Stimulated activated CD8-positive, alpha-beta memory T cell treated with anti-CD3 and anti-CD28 coated beads, Interleukin-7, amount 100 ng/mL, for 24 hours (primary cell): ENCODE measurements at places on chromosomes 7 and 10.

DNA sequence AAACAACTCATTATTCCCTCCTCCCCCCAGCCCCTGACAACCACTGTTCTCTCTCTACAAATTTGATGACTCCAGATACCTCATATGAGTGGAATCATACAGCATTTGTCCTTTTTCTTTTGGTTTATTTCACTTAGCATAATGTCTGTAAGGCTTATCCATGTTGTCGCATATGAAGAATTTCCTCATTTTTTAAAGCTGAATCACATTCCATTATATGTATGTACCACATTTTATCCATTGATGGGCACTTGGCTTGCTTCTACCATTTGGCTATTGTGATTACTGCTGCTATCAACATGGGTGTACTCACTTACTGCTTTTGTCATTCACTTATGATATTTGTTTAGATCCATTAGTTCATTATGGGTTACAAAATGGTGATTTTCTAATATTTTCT lies 112.8 kb downstream of the BUB3 start:
- DNase-seq = no peak

DNA sequence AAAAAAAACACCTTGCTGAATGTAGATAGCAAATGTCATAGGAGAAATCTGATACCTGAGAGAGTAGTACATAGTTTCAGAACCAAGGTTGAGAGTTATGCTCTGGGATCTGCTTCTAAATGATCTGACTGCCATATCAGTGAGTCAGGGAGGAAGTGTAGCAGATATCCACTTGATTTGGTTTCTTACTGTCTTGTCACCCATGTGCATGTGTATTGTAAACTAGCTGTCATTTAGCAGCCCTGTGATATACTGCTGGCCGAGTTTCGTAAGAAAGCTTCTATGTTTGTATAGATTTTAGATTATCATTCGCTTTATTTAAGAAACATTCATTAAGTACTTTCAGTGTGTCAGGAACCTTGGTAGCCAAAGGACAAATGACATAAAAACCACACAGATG lies 42.0 kb downstream of the SP4 start:
- DNase-seq = no peak

GRCh38 chr7:42611961-42612360 lies 299.9 kb downstream of the C7orf25 start:
- DNase-seq = no peak

DNA sequence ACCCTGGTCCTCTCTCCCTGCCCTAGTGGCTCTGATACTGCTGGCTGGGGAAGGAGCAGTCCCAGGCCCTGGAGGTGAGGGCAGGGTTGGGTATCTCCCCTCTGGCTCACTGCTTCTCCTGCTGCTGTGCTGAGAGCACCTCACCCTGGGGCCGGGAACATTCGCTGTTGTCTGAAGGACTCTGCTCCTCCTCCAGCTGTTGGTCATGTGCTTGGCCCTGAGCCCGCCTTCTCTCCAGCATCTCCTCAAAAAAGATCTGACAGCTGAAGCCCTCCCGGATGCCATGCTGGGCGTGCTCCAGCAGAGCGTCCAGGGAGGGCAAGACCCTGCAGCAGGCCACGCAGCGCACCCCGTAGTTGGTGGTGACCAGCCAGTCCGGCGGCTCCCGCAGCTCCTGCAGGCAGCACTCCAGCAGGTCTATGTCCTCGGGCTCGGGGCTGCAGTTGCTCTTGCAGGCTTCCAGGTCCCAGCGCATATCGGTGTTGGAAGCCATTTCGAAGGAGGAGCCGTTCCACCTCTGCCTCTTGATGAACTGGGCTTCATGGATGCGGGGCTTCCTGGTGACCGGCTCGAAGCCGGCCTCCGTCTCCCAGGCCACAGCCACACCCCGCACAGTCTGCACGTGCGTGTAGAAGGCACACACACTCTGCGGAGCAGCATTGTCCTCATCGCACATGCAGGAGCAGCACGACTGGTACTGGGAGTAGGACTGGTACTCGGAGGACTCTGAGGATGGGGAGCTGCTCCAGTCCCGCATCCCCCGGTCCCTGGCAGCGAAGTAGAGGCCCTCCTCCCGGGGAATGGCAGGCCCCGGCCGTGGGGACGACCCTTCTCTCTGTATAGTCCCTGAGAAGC lies 2.1 kb downstream of the FAM170B start:
- DNase-seq = no peak

DNA sequence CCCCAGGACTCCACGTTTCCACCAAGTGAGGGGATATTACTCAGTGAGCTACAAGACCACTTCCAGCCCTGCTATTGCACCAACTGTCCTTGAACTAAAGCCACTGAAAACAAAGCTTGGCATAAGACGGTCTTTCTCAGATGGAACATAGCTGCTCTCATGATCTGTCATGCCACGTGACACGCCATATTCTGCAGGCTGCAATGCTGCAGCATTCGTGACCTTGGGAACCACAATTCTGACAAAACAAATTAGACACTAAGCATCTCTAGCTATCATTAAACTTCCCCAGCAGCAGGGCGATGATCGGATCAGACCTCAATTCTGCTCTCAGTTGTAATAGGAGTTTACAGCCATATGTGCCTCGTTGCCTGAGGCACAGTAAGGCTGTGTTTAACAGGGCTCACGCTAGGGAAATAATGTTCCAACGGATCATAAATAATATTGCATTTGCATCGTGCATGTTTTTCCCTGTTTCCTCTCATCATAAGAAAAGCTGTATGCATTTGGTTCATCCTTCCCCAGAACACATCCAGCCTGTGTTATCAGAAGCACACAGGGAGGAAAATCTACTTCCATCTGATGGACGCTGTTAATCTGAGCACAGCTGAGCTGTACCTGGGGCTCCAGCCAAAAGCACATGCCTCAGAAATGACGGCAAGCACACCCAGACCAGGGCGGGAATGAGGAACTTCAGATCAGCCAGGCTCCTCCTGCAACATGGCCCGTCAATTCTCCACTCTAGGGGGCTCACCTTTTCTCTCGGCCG lies 38.6 kb upstream of the CNPY1 start:
- DNase-seq = no peak

GRCh38 chr7:2758673-2759616 lies 70.9 kb downstream of the AMZ1 start:
- no peak for DNase-seq

DNA sequence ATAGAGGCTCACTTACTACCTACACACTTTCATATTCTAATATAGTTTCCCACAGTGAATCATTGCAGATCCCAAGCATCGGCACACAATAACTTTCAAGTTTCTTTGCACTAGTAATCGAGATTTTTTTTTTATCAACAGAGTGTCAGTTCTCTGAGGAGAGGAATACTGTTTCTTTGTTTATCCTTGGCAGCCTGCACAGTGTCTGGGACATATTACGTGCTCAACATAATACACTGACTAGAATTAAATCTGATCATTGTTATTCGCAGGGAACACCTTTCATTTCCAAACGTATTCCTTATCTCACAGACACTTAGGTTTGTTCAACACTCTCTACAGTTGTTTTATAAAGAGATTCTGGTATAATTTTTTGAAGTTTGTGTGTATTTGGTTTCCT lies 95.3 kb downstream of the CACNA2D1 start:
- no peak for DNase-seq

DNA sequence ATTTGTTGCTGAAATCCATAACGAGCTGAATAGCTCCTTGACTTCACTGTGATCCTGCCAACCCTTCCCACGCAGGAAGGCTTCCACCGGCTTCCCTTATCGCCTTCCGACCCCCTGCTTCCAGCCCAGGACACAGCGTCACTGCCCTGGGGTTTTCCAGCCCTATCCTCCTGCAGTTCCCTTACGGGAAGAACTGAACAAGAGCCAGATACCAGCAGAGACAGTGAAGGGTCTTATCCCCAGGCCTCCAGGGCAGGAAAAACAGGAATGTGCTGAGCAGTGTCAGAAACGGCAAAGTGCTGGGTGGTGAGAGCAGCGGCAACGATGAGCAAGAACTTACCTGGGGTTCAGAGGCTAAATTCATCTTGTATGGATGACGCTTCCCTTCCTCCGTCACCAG lies 22.4 kb downstream of the PDLIM1 start:
- no peak for DNase-seq

DNA sequence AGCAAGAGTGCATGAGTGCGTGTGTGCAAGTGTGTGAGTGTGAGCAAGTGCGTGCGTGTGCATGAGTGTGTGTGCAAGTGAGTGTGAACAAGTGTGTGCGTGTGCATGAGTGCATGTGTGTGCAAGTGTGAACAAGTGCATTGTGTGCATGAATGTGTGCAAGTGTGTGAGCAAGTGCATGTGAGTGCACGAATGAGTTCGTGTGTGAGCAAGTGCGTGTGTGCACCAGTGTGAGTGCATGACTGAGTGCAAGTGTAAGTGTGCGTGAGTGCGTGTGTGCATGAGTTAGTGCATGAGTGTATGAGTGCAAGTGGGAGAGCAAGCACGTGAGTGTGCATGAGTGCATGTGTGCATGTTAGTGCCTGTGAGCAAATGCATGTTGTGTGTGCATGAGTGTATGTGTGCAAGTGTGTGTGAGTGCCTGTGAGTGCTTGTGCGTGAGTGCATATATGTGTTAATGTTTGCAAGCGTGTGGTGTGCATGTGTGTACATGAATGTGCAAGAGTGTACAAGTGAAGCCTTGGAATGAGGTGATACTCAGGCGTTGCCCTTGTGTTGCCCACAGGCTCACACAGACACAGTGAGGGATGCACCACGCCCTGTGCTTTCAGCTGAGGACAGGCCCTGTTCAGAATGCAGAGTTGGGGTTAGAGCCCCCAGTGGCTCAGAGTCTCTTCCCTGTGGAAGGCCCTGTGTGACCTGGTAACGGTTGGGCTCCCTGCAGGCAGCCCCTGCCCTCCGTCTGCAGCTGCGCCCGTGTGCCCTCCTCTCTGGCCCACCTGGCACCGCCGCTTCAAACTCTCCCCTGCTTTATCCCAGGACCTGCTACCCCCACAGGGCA lies 97.1 kb downstream of the NKX6-2 start:
- DNase-seq = no peak

DNA sequence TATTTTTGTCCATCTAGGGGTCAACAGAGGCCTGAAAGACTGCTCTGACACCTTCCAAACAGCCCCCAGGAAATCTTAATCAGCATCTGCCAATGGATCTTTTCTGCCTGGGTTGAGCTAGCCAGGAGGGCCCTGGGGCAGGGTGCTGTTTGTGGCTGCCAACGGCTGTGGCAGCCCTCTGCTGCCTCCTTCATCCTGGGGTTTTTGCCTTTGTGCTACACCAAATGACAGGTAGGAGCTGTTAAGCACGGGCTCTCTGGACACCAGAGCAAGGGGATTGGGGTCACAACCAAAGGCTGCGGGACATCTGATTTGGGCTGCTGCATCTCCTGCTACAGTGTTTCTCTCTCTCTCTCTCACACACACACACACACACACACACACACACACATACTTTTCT lies 2.0 kb upstream of the KIAA1217 start:
- no peak for DNase-seq

DNA sequence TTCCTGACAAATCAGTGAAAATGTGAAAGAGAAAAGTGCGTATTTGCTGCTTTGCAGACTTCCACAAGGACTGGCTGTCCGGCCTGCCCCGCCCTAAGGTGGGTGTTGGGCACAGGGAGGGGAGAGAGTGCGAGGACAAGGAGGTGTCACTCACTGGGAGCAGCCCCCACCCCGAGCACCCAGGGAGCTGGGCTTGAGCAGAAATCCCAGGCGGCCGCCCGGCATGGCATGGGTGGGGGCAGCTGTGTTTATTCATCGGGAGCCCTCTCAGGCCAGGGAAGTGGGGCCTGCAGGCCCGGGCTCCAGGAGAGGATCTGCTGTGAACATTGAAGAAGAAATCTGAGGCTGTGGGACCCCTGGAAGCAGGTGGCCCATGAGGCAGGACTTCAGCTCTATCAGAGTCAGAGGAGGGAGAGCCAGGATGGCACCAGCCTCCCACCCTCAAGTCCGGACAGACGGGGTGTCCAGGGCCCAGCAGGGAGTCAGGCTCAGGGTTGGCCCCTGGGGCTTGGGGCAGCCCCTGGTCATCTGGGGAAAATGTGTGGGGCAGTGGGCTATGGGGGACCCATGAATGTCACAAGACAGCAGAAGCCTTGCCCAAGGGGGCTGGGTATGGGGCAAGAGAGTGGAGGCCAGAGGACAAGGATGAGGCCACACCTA lies 164.4 kb upstream of the PPP2R2D start:
- DNase-seq = no peak

- DNase-seq = no peak
Observed at GRCh38 chr7:152891837-152892236, 132.3 kb downstream of the ACTR3B start.

DNA sequence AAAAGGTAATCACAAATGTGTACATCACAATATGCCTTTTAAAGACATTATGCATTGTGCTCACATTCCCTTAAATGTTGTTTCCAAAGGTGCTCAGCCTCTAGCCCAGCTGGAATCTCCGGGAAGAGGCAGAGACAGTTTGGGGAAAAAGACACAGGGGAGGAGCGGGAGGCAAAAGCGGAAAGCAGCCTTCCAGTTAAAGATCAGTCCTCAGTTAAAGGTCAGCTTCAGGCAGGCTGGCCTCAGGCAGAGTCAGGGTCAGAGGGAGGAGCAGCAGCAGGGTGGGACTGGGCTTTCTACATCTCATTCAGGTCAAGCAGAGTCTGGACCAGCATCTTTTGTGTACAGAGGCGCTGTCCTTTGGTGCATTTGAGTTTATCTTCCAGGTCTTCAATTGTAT lies 18.6 kb downstream of the ST7 start:
- DNase-seq = no peak

DNA sequence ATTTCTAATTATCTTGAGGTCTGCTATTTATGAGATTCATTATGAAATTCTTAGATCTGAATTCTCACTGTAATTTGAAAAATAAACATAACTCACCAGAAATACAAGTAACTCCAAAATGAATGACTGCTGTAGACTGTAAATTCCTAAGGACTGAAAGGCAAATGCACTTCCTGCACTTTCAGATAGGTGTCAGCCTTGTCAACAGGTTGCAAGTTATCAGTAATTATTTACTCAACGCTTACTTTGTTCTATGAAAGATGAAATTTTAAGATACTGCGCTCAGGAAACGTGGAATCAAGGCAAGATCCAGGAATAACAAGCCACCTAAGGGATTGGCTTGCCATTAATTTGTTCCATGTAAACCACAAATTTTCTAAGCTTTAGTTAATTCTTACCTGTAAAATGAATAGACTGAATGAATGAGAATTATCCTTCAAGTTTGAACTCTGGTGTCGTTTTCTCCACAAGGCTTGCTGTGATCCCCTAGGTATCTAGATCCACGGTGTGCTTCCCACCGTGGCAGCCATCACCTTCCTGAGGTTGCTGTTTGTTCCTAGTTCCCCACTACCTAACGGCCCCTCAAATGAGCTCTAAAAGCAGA lies 12.6 kb downstream of the DHX32 start:
- DNase-seq = no peak

GRCh38 chr7:144842377-144842851 lies 6.6 kb upstream of the TPK1 start:
- DNase-seq = no peak
